ENCODE measurements at places on chromosomes 7 and 10.
A peak's percentile ranks its signal among the peaks of the same experiment; 100 is the strongest.

DNA sequence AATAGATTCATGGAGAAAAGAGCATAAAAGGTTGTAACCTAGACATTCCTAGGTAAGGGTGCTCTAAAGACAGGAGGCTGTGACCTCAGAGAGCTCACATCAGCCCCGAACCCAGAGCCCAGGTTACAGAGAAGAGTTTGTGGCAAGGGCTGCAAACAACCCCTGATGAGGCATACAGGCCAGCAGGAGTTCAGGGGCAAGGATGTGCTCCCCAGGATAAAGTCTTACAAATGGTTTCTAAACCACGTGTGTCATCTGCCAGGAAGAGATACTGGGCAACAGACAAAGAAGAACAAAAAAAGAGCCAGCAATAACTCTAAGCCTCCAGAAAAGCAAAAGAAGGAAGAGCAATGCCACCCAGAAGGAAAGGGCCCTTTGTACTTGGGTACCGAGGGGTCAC, 27.7 kb downstream of the NCAPG2 start:
- no peak for DNase-seq

- no peak for DNase-seq
These were observed 171.8 kb downstream of the PRKAG2 start for GRCh38 chr7:151704960-151705635.

GRCh38 chr7:36999626-37000485, 275.6 kb upstream of the AOAH start:
- DNase-seq = no peak

GRCh38 chr10:44970812-44971395, 7.7 kb downstream of the DEPP1 start:
- DNase-seq = no peak

GRCh38 chr10:19518632-19519031, 297.6 kb upstream of the PLXDC2 start:
- no peak for DNase-seq

DNA sequence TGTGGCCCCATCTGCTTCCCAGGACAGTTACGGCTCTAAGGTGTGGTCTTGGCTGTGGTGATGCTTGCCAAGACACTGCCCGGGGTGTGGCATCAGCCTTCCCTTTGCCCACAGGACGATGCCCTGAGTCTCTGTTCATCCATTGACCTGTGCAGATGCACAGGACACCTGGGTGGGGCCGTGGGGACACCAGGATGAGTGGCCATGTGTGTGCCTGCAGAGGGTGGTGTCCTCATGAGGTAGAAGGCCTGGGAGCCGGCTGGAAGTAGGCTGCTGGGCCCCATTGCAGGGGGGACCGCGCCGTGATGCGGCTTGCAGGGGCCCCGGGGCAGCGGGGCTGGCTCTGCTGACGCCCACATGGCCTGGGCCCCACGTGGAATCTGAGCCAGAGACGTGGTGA, 22.4 kb upstream of the PWWP2B start:
- no peak for DNase-seq

DNA sequence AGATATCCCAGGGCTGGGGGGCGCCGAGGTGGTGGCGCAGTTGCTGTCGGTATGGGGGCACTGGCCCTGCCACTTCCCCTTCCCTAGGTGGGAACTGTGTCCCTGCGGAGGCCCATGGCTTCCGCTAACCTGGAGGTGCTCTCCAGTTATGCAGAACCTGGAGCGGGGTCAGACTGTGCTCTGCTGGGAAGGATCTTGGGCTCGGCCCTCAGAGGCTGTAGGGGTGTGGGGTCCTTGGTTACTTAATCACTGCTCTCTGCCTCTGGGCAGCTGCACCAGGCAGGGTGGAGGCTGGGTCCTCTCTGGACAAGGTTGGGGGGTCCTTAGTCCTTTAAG, 2.4 kb downstream of the BRI3 start:
- no peak for DNase-seq

DNA sequence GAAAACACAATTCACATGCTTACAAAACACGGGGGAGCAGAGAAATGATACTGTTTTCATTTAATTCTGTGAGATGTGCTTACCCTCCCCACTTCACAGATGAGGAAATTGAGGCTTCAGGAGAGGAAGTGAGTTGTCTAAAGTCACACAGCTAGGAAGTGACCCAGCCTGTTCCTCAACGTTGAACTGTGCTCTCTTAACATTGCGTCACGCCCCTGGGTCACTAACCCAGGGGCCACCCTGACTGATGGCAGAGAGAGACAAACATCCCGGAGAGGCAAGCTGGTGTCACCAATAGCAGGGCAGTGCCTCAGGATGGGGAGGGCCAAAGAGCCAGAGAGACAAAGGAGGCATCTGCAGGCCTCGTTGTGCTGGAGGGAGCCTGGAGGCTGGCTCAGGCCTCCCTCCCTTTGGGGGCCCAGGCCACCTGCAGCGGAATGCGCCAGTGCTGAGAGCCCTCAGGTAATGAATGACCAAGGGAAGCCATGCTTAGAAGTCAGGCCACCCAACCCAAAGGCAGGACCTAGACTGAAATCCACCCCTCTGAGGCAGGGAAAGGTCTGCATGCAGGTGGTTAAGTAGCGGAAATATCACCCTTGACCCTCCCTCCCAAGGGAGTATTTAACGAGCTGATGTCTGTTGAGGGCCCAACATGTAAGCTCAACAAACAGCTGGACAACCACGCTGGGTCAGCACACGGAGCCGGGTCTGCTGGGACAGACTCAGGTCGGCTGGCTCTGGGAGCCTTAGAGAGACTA, 81.3 kb downstream of the C10orf105 start:
- no peak for DNase-seq

- no peak for DNase-seq
These were observed 41.1 kb upstream of the DUSP5 start for GRCh38 chr10:110456523-110457091.

DNA sequence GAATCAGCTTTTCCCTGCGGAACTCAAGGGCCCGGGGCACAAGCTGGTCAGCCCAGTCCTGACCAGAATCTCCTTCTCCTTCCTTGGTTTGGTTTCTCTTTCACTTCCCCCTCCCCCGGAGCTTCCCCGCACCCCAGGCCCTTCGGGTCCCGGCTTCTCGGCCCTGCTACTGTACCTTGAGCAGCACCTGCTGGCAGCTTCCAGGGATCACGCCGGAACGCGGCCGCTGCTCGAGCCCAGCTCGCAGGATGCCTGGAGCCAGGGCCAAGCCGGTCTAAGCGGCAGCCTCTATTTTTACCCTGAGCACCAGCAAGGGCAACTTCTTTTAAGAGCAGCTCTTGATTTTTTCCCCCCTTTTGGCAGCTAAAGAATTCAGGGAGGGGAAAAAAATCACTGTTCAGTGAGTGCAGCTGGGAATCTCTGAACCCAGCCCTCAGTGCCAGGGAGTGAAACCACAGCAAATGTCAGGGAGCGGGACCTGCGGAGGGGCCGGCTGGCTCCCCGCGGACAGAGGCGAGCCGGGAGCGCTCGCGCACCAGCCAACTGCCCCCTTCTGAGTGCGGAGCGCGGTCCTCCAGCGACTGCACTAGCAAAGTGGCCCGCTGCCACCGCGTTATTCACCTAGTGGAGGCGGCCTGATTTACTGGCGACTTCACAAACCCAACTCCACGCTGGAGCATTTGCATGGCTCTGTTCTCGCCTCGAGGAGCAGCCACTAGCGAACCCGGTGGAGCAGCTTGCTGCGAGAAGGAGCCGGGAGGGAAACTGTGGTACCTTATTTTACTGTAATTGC, 2.4 kb upstream of the INHBA start:
- peak; percentile 78 for DNase-seq

- DNase-seq = no peak
These were observed at the start of gene SORCS3 for GRCh38 chr10:104641187-104641936. SORCS3 (plus strand) TSS chr10:104641290.

GRCh38 chr7:47508389-47509380, 73.2 kb downstream of the TNS3 start:
- DNase-seq = no peak

Measured in C1 segment of cervical spinal cord (tissue), 14 donors.